ENCODE measurements at places on chromosomes 2 and 18. TPM values are rescaled to one million over a fixed set of nuclear protein-coding genes. Genes with fewer than 3 reads are reported as not detected.

Gene SLC11A1
- total RNA-seq = 7.9 TPM

Gene ARHGAP25
- 5.8 TPM for total RNA-seq

Gene ANTXR1
- total RNA-seq = 110 TPM

Gene ATP5F1A
- 369 TPM for total RNA-seq

Gene LYG2
- total RNA-seq = 16.5 TPM

Gene LONRF2
- 2.8 TPM for total RNA-seq

Gene CD302
- total RNA-seq = 27.5 TPM

Gene MBD1
- total RNA-seq = 39.9 TPM
